ENCODE measurements at places on chromosomes 16 and 17.

DNA sequence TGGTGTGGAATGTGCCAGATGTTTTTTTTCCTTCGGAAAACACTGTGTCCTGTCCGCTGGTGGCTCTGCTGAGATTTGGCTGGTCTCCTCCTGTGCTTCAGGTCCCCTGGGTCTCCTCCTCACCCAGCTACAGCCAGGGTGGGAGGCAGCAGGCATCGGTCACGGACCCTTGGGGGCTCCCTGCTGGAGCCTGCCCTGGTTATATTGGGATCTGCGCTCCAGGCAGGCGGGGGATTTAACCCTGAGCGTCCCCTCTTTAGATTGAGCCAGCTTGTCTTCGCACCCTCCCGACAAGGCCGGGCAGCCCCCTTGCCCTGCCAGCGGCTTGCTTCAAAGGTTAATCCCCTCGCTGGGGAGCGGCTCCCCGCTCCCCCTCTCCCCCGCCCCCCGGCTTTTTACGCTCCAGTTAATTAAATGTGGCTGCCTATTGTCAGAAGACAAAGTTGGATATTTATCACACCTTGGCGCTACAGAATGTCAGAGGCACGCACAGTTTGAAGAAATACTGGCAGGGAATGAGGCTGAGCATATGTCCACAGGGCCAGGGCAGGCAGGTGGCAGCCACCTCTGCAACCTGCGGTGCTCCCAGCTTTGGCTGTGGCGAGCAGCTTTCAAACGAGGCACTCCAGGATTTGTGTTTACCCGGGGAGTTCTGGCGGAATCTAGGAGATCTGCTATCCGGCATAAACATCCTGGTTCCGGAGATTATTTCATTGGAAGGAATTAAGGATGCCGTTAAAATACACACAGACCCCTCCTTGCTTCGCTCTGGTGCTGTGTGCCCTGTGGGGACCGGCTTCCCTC lies 38.2 kb upstream of the GSE1 start:
- DNase-seq, result no peak

GRCh38 chr17:29723278-29724047 lies 100.8 kb upstream of the CORO6 start:
- no peak for DNase-seq

- no peak for DNase-seq
Measured at GRCh38 chr17:17900615-17901520, 64.1 kb upstream of the SREBF1 start.

- DNase-seq, result peak; percentile 56
Measured at GRCh38 chr17:49223517-49224197, 6.9 kb downstream of the PHOSPHO1 start.

- DNase-seq, result no peak
Measured at GRCh38 chr17:78804777-78805176, 22.7 kb upstream of the CYTH1 start.
